Astrocyte of the hippocampus (primary cell): ENCODE measurements at places on chromosomes 5 and 9.

DNA sequence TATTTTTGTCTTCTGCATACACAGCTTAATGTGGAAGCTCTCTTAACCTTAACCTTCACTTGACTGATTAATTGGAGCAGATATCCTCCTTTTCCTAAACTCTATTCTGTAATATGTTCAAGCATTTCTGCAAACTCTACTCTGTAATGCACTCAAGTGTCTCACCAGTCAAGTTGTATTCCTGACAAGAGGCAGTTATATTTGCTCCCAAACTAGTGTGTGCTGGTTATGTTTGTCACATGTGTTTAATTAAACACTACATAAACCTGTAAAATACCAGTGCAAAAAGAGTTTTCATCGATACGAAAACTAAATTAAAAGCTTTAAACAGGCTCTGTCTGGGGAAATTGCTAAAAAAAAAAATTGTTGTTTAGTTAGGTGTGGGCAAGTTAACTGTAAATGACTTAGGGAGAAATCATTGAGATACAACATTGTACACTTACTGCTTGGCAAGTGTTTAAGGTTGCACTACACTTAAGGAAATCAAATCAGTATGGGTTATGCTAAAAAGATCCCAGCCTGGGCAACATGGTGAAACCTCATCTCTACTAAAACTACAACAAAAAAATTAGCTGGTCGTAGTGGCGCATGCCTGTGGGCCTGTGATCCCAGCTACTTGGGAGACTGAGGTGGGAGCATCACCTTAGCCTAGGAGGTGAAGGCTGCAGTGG lies 6.7 kb downstream of the FAF2 start:
- DNase-seq: no peak

DNA sequence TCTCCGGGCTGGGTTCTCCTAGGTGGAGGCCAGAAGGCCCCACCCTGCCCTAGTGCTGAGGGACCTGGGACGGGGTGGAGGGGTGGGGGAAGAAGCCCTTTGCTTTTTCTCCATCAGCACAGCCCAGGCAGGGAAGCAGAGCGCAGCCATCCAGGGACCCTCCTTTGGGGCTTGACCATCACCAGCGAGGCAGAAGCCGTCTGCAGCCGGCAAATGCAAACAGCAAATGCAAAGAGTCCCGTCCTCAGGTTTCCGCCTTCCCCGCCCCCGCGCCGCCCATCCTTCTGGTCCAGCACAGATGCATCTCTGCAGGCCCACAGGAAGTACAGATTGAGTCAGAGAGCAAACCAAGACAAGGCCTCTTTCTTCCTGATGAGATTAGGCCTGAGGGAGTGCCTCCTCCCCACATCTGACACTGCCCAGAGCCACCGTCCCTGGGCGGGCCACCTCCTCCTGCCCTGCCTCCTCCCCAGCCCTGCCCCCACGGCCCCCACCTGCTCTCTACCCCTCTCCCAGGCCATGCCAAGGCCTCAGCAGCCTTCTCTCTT lies 23.4 kb downstream of the CORO2A start:
- no peak for DNase-seq

GRCh38 chr5:140796718-140797095 lies 2.1 kb downstream of the PCDHA2 start:
- DNase-seq: no peak

GRCh38 chr5:40383749-40384651 lies 295.7 kb upstream of the PTGER4 start:
- peak; percentile 28 for DNase-seq

- DNase-seq: peak; percentile 70
Measured at GRCh38 chr5:141412854-141413539, at the start of gene PCDHGA10. Gene PCDHGA10 (plus strand): TSS chr5:141412987. CDS start chr5:141413176, 189 bp downstream.

GRCh38 chr9:5113523-5113922 lies 71.9 kb downstream of the INSL6 start:
- no peak for DNase-seq

DNA sequence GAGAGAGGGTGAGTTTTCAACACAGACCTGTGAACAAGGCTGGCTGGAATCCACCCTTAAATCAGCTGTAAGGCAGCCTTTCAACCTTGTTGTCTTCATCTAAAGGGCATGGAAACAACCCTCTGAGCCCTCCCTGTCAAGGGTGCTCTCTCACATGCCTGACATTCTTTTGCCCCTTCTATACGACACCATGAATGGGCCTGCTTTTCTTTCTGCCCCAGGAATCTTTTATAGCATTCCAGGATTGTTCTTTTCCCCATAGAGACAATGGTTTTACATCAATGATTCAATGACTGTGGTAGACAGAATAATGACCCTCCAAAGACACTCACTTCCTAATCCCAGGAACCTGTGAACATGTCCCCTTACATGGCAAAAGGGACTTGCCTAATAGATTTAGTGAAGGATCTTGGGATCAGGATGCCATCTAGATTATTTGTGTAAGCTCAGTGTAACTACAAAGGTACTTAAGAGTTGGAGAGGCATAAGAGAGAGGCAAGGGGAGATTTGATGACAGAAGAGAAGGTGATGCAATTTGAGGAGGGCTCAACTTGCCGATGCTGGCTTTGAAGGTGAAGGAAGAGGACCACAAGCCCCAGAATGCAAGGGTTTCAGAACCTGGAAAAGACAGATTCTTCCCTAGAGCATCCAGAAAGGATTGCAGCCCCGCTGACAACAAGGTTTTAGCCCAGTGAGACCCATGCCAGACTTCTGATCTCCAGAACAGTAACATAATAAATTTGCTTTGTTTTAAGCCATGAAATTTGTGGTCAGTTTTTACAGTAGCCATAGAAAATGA lies 29.2 kb upstream of the HMHB1 start:
- DNase-seq: peak; percentile 58

DNA sequence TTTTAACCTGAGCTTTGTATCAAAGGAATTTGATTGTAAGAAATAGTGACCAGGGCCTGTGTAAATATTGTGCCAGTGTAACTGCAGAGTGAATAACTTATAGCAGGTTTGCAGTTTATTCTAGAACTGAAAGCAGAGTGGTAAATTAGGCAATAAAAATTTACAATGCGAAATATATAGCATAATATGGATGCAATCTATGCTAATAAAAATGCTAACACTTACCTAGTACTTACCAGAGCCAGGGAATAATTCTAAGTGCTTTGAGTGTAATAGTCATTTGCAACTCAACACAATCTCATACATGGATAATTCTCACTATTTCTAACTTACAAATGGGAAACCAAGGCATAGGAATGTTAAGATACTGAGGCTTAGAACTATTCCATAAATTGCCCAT lies 303.4 kb downstream of the ISL1 start:
- DNase-seq: no peak

DNA sequence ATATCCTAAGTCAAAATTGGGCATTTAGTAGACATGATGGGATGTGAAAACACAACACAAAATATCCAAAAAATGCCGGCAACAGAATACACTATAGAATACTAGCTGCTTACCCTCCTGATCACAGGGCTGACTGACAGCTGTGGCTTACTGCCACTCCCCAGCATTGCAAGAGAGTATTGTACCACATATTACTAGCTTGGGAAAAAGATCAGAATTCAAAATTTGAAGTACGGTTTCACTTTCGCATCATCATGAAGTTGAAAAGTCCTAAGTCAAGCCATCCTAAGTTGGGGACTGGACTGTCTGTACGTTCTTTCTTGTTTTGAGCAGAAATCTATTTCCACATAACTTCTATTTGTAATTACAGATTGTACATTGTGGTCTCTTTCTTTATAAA lies 851.4 kb downstream of the MAT2B start:
- no peak for DNase-seq

DNA sequence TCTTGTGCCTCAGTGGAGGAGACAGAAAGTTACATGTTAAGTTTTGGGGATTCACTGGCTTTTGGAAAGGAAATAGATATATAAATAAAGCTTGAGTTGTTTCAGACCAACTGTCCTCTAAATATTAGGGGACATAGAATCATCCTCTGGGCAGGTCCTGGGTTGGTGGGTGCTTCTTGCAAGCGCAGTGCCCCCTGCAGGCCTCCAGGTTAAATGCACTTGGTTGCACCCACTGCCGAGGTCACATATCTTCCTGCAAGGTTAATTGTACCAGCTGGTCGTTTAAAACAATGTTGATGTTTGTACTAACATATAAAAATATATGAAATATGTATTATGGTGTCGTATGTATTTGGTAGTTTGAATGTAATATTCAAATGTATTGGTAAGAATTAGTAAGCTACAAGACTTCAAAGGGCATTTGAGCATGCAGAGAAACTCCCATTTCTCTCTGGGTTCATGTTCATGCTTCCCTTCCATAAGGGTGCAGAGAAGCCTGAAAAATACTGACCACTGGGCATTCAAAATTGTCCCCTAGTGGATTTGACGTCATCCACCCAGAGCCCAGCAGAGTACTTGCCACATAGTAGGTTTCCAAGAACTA lies 87.0 kb downstream of the ZNF618 start:
- no peak for DNase-seq

- peak; percentile 24 for DNase-seq
Measured at GRCh38 chr5:110371011-110371724, 355.3 kb downstream of the TMEM232 start.

GRCh38 chr5:40628407-40628806 lies 51.3 kb upstream of the PTGER4 start:
- DNase-seq: no peak

DNA sequence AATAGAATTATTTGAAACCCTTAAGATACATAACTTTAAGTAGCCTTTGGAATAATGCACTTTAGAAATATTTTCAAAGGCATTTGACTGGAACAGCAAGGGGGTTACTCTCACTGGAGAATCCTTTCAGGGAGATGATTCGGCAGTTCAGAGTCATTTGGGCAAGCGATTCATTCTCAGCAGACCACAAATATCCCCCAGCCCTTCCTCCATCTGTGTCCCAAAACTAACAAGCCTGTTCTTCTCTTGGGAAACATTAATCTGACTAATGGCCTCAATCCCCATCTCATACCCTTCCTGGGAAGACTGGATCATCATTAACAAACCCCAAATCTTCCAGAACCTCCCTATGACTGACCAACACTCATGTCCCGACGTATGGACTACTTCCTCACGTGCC lies 65.8 kb upstream of the S1PR3 start:
- no peak for DNase-seq

GRCh38 chr5:124902097-124902821 lies 155.8 kb upstream of the ZNF608 start:
- DNase-seq: peak; percentile 75

DNA sequence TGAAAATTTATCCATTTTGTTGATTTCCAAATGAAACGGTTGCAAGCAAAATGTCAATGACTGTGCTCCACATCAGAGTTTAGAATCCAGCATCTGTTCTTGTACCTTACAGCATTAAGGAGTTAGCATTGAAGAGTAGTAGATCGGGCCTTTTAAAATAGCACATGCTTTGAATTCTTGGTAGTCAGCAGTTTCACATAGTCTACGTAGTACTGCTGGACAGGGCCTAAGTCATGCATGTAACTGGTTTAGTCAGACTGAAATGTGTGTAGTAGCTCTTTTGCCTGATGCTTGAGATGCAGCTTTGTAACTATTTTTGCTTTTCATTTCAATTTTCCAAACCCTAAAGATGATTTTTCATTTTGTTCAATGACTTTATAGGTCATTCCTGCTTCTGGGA lies 19.8 kb downstream of the LECT2 start:
- DNase-seq: peak; percentile 57

DNA sequence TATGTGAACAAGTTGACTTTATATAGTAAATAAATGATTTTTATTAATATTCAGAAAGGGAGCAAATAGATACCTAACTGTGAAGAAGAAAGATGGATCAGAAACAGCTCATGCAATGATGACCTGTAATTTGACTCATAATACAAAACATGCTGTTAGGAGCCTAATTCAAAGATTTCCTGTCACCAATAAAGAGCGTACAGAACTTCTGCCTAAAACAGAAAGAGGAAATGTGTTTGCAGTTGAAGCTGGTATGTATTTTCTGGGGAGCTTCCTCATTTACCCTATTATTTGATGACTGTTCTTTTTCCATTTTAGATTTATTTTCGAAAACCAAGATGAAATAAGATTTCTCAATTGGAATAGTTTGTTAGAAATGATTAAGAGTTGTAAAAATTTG lies 11.4 kb downstream of the YTHDC2 start:
- no peak for DNase-seq

- peak; percentile 68 for DNase-seq
Measured at GRCh38 chr9:83066771-83067170, 3.8 kb upstream of the RASEF start.

DNA sequence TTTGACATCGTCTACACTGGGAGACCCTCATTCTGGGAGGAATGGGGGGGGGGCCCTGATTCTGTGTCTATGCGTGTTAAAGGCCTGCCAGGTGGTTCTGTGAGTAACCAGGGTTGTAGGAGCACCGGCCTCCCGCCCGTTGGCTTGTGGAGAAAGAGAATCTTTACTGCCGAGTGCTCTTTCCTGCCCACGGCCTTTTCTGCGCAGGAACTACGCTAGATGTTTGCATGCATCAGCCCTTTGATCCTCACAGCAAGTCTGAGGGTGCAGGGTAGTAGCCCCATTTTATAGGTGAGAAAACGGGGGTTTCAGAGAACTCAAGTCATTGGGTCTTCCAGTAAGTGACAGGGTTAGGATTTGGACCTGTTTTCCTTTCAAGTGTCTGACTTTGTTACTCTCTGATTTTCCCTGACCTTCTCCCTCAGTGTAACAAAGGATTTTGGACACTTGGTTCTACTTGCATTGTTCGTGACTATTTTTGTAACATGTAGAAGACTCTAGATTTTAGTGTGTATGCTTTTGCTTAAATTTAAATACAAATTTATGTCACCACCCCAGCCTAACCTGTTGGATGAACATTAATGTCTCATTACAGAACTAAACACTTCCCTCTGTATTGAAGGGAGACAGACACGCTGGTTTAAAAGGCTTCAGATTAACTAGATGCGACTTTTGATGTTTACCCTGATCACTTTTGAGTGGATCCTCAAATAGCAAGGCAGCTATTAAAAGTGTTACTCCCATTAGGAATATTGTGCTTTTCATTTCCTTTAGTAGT lies 22.0 kb downstream of the MAST4 start:
- DNase-seq: no peak

GRCh38 chr5:36457511-36458270 lies 148.7 kb upstream of the SLC1A3 start:
- DNase-seq: peak; percentile 79

GRCh38 chr9:83800236-83801033 lies 17.1 kb downstream of the GKAP1 start:
- no peak for DNase-seq

DNA sequence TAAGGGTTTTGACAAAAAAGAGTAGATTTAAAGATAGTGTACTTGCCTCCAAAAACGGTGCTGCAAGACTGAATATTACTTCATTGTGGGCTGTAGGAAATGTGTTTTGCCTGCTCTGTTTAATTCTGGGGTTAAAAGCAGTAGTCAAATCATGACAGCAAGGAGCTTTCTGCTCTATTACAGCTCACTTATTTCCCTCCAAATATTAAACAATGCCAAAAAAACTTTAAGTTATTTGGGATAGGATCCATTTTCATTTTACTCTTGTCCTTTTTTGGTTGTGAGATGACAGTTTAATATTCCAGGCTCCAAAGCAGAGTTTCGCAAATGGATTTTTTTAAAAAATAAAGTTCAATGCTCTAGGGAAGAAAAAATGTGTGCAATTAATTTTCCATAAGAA lies 340.4 kb upstream of the RGMB start:
- no peak for DNase-seq

GRCh38 chr5:22051881-22052280 lies 801.3 kb downstream of the CDH12 start:
- DNase-seq: no peak

- no peak for DNase-seq
Measured at GRCh38 chr9:34958411-34958982, 412 bp downstream of the PHF24 start.
